Esophagus muscularis mucosa (tissue), 4 donors: ENCODE measurements at places on chromosomes 13 and 19.
A peak's percentile ranks its signal among the peaks of the same experiment; 100 is the strongest.

DNA sequence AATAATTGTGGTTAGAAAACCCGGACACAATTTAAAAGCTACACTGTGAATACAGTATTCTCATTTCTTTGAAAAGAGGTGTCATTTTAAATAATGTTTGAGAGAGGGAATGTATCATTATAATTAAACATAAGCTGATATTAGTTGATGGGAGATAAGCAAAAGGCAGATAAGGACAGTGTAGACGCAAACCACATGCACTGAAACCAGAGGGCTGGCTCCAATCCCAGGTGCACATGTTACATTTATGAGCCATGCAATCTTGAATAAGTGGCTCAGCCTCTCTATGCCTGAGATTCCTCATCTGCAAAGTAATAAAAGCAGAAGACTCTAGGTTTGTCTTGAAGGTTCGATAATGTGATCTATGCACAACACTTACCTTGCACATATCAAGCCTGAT lies 238.7 kb downstream of the EFNB2 start:
- DNase-seq, result no peak

GRCh38 chr19:7376151-7376852 lies 27.6 kb downstream of the ARHGEF18 start:
- no peak for DNase-seq

DNA sequence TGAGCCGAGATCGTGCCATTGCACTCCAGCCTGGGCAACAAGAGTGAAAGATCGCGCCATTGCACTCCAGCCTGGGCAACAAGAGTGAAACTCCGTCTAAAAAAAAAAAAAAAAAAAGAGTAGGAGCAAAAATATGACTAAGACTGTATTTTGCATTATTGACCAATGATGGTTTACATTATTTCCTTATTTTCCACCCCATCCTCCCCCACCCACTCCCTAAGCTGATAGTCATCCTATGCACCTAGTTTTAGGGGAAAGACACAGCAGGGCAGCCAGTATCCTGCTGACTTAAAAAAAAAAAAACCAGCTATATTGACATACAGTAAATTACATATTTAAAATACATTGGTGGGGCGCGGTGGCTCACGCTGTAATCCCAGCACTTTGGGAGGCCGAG lies 25.1 kb downstream of the VAV1 start:
- DNase-seq, result no peak

GRCh38 chr19:46637224-46637623 lies 1.2 kb upstream of the GNG8 start:
- no peak for DNase-seq

- no peak for DNase-seq
Observed at GRCh38 chr19:35560677-35561076, 2.8 kb downstream of the ATP4A start.

DNA sequence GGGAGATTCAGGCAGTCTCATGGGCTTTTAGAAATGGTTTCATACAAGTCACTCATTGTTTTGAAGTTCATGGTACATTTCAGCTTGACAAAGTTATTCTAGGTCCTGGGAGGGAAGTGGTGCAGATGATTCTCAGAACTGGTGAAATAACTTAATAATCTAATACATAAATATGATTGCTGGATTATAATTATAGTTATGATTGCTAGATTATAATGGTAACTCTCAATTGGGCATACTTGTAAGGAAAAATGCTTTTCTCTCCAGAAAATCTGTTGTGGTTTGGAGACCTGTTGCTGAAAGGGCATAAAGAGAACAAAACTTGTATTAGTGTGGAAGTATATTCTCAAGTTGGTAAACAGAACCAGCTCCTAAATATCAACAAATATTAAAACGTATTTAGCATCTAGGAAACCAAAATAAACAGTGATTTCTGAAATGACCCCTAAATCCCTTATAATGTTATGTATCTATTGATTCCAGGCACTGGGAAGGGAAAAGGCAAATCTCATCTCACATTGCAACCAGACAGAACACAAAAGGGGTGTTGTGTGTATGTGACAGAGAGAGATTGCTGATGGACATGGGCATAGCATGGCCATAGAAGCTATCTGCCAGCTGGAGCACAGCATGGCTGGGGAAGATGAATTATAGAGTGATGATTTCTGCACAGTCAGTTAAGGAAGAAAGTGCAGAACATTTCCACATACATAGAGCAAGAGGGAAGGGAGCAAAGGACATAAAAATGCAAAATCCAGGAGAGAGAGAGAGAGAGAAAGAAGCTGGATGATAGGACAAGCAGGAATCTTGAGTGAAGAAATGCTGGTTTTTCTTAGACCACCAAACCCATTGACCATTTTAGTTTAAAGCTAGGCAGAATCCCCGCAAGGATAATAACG lies 87.1 kb upstream of the FRY start:
- DNase-seq, result no peak

GRCh38 chr19:45075301-45076028 lies 813 bp downstream of the ZNF296 start:
- no peak for DNase-seq

DNA sequence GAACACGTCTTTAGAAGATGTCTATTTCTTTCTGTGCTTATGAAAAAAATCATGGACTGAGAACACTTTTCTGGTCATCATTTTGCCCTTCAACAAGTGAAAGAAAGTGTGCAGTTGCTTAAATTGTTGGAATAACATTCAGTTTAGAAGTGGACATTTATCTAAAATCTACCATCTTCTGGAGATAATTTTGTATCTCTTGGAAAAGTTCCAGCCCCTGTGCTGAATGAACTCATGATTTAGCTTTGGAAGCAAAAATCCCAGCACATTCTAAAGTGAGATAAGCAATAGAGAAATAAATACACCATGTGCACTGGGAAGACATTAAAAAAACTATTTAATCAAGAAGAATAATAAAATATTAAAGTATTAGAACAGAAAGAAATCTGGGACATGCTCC lies 1420.8 kb upstream of the SLC10A2 start:
- DNase-seq, result no peak

GRCh38 chr13:43441899-43442499 lies 344.8 kb downstream of the ENOX1 start:
- no peak for DNase-seq

DNA sequence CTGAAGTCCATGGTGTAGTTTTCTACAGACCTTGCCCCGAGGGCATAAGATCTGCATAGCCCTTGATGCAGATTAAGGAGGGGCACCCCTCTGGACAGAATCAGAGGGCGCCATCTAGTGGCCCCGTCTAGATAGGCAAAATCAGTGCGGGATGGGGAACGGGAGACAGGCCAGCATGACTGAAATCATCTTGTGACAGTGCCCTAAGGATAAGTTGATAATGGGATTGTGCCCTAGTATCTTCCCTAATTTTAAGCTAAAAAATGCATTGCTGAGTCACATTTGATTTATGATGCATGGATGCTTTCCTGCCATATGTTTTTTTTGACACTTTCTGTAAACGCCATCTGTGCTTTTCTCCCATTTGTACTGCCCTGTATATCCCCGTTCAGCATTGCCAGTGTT lies 19.0 kb upstream of the GPI start:
- no peak for DNase-seq

DNA sequence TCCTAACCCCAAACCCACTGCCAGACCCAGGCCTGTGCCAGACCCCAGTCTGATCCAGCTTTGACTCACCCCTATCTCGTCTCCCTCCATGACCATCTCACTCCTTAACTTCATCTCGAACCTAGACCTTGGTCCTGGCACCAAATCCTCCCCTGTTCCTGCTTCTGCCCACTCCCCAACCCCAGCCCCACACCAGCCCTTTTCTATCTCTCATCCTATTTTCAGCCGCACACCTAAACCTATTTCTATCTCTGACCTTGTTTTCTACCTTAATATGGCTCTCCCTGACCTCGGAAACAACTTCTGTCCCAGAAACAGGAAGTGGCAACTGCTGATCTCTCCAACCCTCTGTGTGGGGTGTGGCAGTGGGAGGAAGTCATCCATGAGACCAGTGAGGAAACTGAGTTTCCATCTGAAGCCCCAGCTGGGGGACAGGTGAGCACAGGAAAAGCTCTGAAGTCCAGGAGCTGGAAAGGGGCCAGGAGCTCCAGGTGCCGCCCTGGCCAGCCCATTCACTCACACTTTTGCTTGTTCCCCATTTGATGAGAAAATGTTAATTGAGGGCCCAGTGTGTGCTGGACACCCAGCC lies 13.7 kb downstream of the PTH2 start:
- no peak for DNase-seq

GRCh38 chr19:49441960-49442350 lies 628 bp upstream of the SLC17A7 start:
- no peak for DNase-seq

DNA sequence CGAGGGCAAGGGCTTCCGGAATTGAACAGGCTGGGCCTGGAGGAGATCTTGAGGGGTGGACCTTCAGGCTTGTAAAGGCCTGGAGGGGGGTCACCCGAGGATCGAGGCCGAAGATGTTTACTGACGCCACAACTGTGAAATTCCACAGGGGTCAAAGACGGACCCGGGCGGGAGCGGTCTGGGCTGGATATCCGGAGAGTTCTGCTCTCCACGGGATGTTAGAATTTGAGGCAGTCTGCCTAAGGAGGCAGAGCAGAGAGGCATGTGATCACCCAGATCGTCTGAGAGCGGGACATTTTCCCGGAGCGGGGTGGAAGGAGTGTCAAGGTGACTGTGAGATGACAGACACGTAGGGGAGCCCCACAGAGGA lies 13.2 kb downstream of the KLHL26 start:
- DNase-seq, result no peak

- DNase-seq, result peak; percentile 79
Observed at GRCh38 chr13:20320885-20321284, 88.8 kb upstream of the GJB6 start.

- no peak for DNase-seq
Observed at GRCh38 chr19:47663435-47663910, 49.7 kb upstream of the EHD2 start.

GRCh38 chr13:34357435-34358232 lies 539.7 kb downstream of the RFC3 start:
- peak; percentile 64 for DNase-seq

GRCh38 chr13:27170221-27170515 lies 1.4 kb downstream of the USP12 start:
- no peak for DNase-seq

DNA sequence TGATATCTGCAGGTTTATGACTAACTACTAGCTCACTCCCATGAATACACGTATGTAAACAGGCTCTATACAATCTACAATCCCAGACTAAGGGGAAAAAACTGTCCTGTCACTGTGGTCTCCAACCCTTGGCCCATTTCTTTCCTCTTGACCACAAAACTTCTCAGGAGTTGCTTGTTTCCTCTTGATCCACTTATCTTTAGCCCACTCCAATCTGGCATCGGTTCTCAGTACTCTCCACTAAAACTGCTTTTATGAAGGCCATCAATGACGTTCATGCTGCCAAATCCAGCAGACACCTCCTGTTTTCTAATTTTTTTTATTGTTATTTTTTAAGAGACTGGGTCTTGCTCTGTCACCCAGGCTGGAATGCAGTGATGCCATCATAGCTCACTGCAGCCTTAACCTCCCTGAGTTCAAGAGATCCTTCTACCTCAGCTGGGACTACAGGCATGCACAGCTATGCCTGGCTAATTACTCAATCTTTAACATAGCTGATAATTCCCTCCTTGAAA lies 31.9 kb upstream of the USPL1 start:
- no peak for DNase-seq

DNA sequence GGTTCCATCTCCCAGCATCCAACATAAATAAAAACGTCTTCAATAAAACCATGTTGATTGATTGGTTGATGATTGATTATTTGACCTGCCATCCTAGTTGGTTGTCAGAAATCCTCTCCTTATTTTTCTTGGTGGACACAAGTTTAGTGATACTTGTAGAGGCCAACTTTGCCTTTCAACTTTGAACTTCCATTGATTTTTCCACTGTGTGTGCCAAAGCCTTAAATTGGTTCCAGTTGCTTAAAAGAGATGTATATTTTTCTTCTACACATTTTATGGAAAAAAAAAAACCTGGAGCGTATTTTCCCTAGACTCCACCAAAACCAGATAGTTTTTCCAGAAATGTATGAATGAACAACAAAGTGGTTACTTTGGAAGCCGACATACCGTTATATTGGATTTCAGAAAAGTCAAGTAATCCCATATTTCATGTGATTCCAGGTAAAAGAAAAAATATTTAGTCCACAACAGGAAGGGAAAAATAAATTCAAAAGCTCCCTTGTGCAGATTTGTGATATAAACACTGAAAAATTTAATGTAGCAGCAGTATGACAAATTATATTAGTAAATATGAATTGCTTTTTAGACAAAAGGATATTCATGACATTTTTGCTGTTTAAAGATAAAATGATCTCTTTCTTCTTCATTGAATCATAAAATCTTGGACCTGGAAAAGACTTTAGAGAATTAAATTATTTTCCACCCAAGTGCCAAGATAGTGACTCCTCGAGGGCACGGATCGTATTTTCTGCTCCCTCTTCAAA lies 85.2 kb downstream of the MBNL2 start:
- no peak for DNase-seq

DNA sequence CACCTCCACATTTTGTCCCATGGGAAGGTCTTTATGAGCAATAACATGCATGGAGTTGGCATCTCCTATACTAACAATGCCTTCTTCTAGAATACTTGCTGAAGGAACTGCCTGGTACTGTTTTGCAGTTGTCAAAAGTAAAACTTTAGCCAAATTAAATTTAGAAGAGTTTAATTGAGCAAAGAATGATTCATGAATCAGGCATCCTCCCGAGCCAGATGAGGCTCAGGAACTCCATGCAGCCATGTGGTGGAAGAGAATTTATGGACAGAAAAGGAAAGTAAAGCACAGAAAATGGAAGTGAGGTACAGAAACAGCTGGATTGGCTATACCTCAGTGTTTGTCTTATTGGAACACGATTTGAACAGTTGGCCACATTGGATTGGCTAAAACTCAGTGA lies 1081.9 kb downstream of the SLITRK1 start:
- no peak for DNase-seq

- no peak for DNase-seq
Observed at GRCh38 chr19:16660763-16661479, at the start of gene TMEM38A. TMEM38A (plus strand) TSS chr19:16661139; CDS start chr19:16661218, 79 bp downstream.

DNA sequence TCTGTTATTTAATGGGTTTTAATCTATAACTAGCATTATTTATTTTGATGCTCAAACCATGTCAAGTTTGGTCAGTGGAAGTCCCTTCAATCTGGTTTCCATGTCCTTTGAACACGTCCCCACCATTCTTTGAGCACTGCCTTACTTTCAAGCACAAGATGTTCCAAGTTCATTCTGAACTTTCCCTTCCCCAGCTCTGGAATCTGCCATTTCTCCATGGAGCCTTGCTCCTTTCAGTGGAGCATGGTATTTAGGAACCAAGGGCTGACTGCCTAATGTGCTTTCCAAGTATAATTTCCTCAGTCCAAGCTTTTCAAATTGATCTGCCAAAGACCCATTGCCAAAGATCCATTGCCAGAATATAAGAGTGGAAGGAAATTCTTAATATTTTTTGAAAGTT lies 1.1 kb upstream of the ZNF546 start:
- no peak for DNase-seq

GRCh38 chr13:31166591-31166990 lies 4.9 kb upstream of the HSPH1 start:
- no peak for DNase-seq

- no peak for DNase-seq
Observed at GRCh38 chr19:19417628-19418245, 12.3 kb downstream of the GATAD2A start.

DNA sequence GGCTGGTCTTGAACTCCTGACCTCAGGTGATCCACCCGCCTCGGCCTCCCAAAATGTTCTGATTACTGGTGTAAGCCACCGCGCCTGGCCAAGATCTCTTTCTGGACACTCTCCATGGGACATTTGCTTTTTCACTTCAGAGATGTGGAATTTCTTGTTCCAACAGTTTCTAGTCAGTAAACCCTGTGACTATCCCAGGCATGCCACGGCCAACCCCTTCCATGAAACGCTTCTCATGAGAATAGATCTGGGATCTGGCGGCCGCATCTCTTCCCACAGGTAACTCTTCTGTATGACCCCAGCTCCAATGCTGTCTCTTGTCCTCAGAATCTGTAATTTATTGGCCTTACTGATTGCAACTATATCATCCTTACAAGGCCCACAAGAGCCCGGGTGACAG lies 16.2 kb downstream of the PLPP2 start:
- DNase-seq, result no peak
